Left lung (tissue), 14 donors: ENCODE measurements at places on chromosomes 3 and 15. TPM values are rescaled to one million over a fixed set of nuclear protein-coding genes. Genes with fewer than 3 reads are reported as not detected.

GRCh38 chr3:16932877-16933276 is 48.1 kb downstream of the PLCL2 start:
- H3K4me3 ChIP-seq = no peak overlapping the region
- no peak for DNase-seq
- no peaks in the 10 kb centered on the region for H3K4me1 ChIP-seq
- no peaks in the 10 kb centered on the region for H3K36me3 ChIP-seq
- H3K27me3 ChIP-seq = no peaks in the 10 kb centered on the region

Gene ANKUB1
- total RNA-seq = not detected

Gene GOLGA8S
- 0.29 TPM for total RNA-seq

Gene P2RY1
- total RNA-seq = 17.2 TPM

DNA sequence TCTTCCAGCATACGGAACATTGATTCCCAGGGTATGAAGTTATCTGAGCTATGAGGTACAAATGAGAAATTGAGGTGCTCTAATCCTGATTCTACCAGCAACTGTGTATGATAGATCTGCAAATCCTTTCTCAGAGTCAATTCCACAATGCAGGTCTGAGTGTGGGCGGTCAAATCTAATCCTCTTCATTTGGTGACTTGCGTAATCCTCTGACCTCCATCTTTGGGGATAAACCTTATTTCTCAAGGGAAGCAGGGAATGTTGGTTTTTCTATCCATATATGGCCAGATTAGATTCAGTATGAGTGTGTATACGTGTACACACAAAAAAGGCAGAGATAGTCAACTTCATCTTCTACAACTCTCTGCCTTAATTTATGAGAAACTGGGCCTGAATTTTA is 348.4 kb upstream of the IL12A start:
- no peak overlapping the region for H3K4me3 ChIP-seq
- H3K27ac ChIP-seq = no peak overlapping the region
- H3K27me3 ChIP-seq = no peaks in the 10 kb centered on the region
- no peak for DNase-seq
- no peaks in the 10 kb centered on the region for H3K36me3 ChIP-seq

Gene SFMBT1
- 12.9 TPM for total RNA-seq

DNA sequence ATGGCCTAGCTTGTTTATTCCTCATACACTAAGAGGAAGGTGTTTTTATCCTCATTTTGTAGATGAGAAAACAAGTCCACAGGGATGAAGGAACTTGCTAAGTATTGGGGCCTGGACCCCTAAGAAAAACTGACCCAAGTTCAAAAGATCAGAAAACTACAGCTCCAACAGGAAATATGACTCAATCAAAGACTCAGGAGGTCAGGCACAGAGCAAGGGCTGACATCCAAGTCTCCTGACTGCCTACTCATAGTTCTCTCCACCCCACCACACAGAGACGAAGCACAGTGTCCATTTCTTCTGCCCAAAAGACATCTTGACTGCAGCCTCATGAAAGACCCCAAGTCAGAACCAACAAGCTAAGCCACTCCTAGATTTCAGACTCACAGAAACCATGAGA is 26.9 kb upstream of the TPM1 start:
- no peak for DNase-seq
- H3K4me3 ChIP-seq = no peak overlapping the region
- H3K4me1 ChIP-seq = peaks cover 11% of the 10 kb centered on the region
- H3K36me3 ChIP-seq = no peaks in the 10 kb centered on the region
- H3K27me3 ChIP-seq = no peaks in the 10 kb centered on the region

Gene SST
- total RNA-seq = not detected

DNA sequence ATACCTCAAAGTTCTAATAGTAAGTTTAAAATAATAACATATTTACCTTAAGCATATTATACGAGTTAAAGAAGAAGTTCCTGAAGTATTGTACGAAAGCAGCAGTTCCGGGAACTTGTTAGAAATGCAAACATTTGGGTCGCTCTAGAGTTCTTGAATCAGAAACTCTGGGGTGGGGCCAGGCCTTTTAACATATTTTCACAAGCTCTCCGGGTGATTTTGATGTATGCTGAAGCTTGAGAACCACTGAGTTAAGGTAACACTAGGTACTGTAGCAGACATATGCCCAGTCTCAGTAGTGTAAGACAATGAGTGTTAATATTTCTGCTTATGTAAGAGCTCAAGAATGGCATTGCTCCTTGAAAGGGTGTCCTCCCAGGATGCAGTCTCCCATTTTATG is 461.1 kb downstream of the C3orf38 start:
- no peak overlapping the region for H3K4me3 ChIP-seq
- H3K27ac ChIP-seq = no peak overlapping the region
- no peaks in the 10 kb centered on the region for H3K36me3 ChIP-seq
- no peaks in the 10 kb centered on the region for H3K27me3 ChIP-seq
- DNase-seq = no peak
- H3K4me1 ChIP-seq = no peaks in the 10 kb centered on the region

DNA sequence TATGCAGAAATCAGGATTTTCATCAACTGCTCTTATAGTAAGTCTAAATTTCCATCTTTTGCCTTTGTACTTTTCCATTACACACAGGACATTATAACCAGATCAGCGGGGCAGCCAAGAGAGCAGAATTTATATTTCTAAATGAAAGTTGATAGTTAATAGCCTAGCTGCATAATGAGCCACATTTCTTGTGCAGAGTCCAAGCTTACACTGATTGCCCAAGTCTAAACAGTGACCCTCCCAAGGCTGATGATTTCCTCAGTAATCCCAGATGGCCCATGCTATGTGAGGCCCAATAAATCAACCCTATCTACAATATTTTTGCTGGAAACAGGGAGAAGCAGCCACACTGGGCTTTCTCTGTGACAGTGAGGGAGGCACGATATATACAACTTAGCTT is 475.8 kb upstream of the KCNMB2 start:
- no peaks in the 10 kb centered on the region for H3K36me3 ChIP-seq
- H3K27me3 ChIP-seq = no peaks in the 10 kb centered on the region
- peak overlapping the region; percentile 3 for H3K27ac ChIP-seq
- H3K4me3 ChIP-seq = no peak overlapping the region

- no peaks in the 10 kb centered on the region for H3K27me3 ChIP-seq
- H3K4me3 ChIP-seq = no peak overlapping the region
- no peak for DNase-seq
- no peak overlapping the region for H3K27ac ChIP-seq
Observed at GRCh38 chr15:91882858-91883586, 29.5 kb downstream of the SLCO3A1 start.

DNA sequence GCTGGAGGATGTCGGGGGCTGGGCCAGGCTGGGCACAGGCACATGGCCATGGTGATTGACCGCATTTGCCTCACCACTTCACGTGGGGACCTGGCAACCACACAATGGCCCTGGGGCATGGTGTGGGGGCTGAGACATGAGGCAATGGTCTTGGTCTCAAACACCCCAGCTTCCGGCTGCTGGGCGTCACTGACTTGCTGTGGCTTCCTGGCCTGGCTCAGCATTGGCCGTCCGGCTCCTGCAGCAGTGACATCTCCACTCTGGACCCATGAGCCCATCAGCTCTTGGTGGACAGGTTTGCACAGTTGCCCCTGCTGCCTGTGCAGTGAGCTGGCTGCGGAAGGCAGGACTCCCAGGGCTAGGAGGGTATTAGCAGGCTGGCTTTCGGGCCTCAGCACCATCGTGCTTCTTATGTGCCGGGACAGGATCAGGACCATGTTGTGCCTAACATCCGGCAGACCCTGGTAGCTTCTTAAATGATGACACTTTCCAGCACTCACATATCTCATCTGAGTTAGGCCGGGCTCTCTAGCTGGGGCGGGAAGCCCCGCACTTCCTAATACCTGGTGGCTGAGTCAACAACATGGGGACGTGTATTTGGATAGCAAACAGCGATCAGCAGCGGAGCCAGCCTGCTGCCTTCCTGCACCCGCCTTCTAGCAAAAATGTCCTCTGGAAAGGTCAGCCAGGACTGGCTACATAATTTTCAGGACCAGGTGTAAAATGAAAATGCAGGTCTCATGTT is 34.1 kb downstream of the ZNF710 start:
- H3K4me3 ChIP-seq = no peak overlapping the region
- DNase-seq = no peak
- peak overlapping the region; percentile 92 for H3K27ac ChIP-seq
- no peaks in the 10 kb centered on the region for H3K36me3 ChIP-seq
- H3K4me1 ChIP-seq = peaks cover 51% of the 10 kb centered on the region

Gene HCN4
- 0.09 TPM for total RNA-seq

GRCh38 chr15:62035256-62035924 is 24.9 kb downstream of the VPS13C start:
- no peak overlapping the region for H3K27ac ChIP-seq
- DNase-seq = no peak
- peaks cover 10% of the 10 kb centered on the region for H3K4me1 ChIP-seq
- H3K4me3 ChIP-seq = no peak overlapping the region

- H3K27ac ChIP-seq = no peak overlapping the region
- no peaks in the 10 kb centered on the region for H3K27me3 ChIP-seq
- DNase-seq = no peak
- no peaks in the 10 kb centered on the region for H3K4me1 ChIP-seq
- H3K36me3 ChIP-seq = no peaks in the 10 kb centered on the region
Observed at GRCh38 chr15:26129852-26130251, 266.7 kb upstream of the ATP10A start.

DNA sequence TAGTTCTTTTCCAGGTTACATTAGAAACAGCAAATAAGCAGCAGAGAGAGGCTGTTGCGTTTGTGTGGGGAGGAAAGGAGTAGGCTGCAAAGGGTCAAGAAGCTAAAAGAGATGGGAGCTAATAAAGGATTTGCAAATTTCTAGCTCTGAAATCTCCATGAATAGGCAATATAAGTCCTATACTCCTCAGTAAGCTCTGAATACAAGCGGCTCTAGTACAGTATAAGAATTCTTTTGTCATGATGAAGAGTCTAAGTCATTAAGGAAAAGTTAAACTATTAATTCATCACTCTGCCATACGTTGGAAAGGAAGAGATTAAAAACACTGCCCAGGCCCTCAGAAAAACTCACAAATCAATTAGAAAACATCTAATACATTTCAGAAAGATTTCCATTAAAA is 59.3 kb downstream of the CEP152 start:
- H3K27me3 ChIP-seq = no peaks in the 10 kb centered on the region
- no peaks in the 10 kb centered on the region for H3K4me1 ChIP-seq
- peaks cover 30% of the 10 kb centered on the region for H3K36me3 ChIP-seq
- no peak for DNase-seq
- no peak overlapping the region for H3K4me3 ChIP-seq

Gene SHC4
- 0.44 TPM for total RNA-seq

- DNase-seq = peak; percentile 10
- H3K4me3 ChIP-seq = no peak overlapping the region
Observed at GRCh38 chr3:89059211-89059925, 48.1 kb upstream of the EPHA3 start.

GRCh38 chr3:10157031-10157430 is 7.7 kb upstream of the IRAK2 start:
- peaks cover 31% of the 10 kb centered on the region for H3K36me3 ChIP-seq
- H3K4me1 ChIP-seq = no peaks in the 10 kb centered on the region
- no peak overlapping the region for H3K27ac ChIP-seq
- no peak overlapping the region for H3K4me3 ChIP-seq
- no peaks in the 10 kb centered on the region for H3K27me3 ChIP-seq

Gene ATG3
- 73.1 TPM for total RNA-seq

- peaks cover 16% of the 10 kb centered on the region for H3K27me3 ChIP-seq
- no peaks in the 10 kb centered on the region for H3K36me3 ChIP-seq
Observed at GRCh38 chr3:101279765-101280385, 40.5 kb downstream of the IMPG2 start.

- H3K27me3 ChIP-seq = no peaks in the 10 kb centered on the region
- H3K4me3 ChIP-seq = no peak overlapping the region
- DNase-seq = no peak
- no peaks in the 10 kb centered on the region for H3K4me1 ChIP-seq
Observed at GRCh38 chr3:62095080-62095479, 278.3 kb downstream of the FEZF2 start.

Gene RARRES1
- 131 TPM for total RNA-seq

GRCh38 chr15:80850941-80851451 is 71.8 kb downstream of the CEMIP start:
- DNase-seq = no peak
- H3K4me3 ChIP-seq = no peak overlapping the region
- H3K4me1 ChIP-seq = no peaks in the 10 kb centered on the region
- no peaks in the 10 kb centered on the region for H3K36me3 ChIP-seq
- H3K27me3 ChIP-seq = no peaks in the 10 kb centered on the region

Gene CLSTN2
- 1.1 TPM for total RNA-seq

Gene MAP3K13
- total RNA-seq = 34.5 TPM

- no peak overlapping the region for H3K27ac ChIP-seq
- H3K27me3 ChIP-seq = no peaks in the 10 kb centered on the region
- no peak for DNase-seq
Observed at GRCh38 chr3:52015438-52016228, 19.9 kb upstream of the RPL29 start.

- DNase-seq = no peak
- no peak overlapping the region for H3K27ac ChIP-seq
- H3K4me3 ChIP-seq = no peak overlapping the region
- H3K27me3 ChIP-seq = no peaks in the 10 kb centered on the region
- H3K36me3 ChIP-seq = no peaks in the 10 kb centered on the region
Observed at GRCh38 chr3:127124120-127124519, 68.8 kb upstream of the PRR23E start.

GRCh38 chr3:72177075-72178050 is 392.4 kb upstream of the PROK2 start:
- H3K4me1 ChIP-seq = peaks cover 12% of the 10 kb centered on the region
- DNase-seq = peak; percentile 42
- H3K27ac ChIP-seq = peak overlapping the region; percentile 15

DNA sequence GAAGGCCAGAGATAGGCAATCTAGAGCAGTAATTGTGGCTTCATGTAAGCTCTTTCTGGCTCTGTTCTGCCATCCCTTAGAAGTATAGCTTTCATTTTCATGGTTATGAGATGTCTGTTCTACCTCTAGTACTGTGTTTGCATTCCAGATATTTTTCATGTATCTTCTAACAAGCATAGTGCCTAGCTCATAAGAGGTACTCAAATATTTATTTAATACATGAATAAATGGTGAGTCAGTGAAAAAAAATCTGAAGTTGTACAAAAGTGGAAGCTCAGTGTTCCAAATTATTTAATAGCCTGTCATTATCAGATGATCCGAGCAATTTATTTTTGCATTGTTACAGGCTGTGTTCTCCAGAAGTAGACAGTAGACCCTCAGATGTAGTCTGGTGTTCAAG is 64.3 kb downstream of the OXSM start:
- H3K4me3 ChIP-seq = no peak overlapping the region
- no peaks in the 10 kb centered on the region for H3K36me3 ChIP-seq
- DNase-seq = no peak
- peak overlapping the region; percentile 51 for H3K27ac ChIP-seq
- no peaks in the 10 kb centered on the region for H3K4me1 ChIP-seq
- H3K27me3 ChIP-seq = no peaks in the 10 kb centered on the region

Gene CALML4
- total RNA-seq = 10.8 TPM

DNA sequence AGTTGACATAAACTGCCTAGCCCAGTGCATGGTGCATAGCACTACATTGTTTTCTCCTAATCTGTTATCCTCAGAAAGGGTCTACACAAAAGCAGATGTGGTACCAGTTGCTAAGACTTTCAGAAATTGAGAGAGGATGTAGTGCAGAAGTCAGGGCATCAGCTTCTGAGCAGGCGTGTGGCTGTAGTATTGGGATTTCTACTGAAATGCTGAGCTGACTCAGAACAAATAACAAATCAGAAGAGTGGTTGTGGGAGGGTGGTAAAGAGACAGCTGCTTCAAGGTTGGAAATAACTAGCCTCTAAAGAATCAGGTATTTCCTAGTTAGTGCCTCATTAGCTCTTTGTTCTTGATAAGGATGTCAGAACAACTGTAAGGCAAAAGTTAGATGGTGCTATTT is 161.3 kb downstream of the AKAP13 start:
- no peaks in the 10 kb centered on the region for H3K36me3 ChIP-seq
- no peak overlapping the region for H3K4me3 ChIP-seq
- no peak overlapping the region for H3K27ac ChIP-seq
- H3K4me1 ChIP-seq = peaks cover 90% of the 10 kb centered on the region

Gene CACNA1D
- 58.2 TPM for total RNA-seq
